Smooth muscle cell of the pulmonary artery (primary cell): ENCODE measurements at places on chromosomes 12 and 14. TPM values are rescaled to one million over a fixed set of nuclear protein-coding genes. Genes with fewer than 3 reads are reported as not detected.

The MDM1 gene
- 7.5 and 8.8 TPM in 2 replicates for total RNA-seq

The BDKRB2 gene
- total RNA-seq = 0.73 and 2.7 TPM in 2 replicates

The CLEC2D gene
- 1.4 and 1.8 TPM in 2 replicates for total RNA-seq

The GLIPR1L2 gene
- 0.46 and 1.7 TPM in 2 replicates for total RNA-seq

The PPP1R36 gene
- total RNA-seq = 0.39 and 1.2 TPM in 2 replicates

The TAS2R30 gene
- 5.4 and 7.5 TPM in 2 replicates for total RNA-seq

The B4GALNT1 gene
- 6.4 and 14.5 TPM in 2 replicates for total RNA-seq

The TAS2R50 gene
- 2.9 and 6.5 TPM in 2 replicates for total RNA-seq

The TSPAN19 gene
- not detected in 2 replicates for total RNA-seq
